ENCODE measurements at places on chromosomes 11 and 22.

GRCh38 chr22:20531404-20532201 lies 24.2 kb downstream of the MED15 start:
- no peak for DNase-seq

DNA sequence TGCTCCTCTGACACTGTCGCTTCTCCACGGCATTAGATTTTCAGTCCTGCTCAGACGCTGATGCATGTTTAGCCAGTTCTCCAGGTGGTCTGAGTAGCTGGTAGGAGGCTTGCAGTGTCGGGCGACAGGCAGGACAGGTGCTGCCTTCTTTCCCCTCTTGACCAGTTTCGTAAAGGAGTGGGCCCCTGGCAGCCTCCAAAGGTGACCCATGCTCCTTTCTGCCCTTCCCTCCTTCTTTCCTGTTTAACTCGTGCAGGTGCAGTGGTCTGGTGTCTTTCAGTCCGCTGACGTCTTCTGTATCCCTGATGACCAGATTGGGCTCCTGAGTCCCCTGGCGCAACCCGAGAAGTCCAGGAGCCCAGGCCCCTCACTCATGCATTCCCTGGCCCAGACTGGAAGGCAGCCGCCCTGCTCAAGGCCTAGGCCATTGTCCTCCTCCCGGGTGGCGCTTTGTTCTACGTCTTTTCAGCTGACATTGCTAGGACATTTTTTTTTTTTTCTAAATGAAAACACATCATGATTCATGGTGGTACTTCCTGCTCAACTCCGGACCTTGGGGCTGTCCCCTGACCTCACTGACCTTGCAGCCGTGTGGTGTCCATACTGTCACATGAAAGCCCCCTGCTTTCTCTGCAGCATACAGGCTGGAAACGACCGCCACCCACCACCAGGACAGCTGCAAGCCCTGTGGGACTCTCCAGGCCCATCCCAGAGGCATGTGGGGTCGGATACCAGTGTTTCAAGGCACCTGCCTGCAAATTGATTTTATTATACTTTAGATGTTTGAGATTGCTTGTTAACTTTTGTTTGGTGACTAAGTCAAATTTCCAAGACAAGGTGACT lies 25.5 kb upstream of the TXNRD2 start:
- no peak for DNase-seq

DNA sequence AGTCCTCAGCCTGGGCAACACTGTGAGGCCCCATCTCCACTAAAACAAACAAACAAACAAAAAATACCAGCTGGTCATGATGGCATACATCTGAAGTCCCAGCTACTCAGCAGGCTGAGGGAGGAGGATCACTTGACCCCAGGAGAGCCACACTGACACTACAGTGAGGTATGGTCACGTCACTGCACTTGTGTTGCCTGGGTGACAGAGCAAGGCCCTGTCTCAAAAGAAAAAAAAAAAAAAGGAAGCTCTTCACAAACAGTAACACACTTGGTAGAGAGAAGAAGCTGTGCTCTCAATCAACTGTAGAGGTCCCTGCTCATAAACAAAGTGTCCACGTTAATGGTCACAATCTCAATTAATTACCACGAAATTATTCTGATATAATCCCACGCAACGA lies 401.6 kb upstream of the CCDC90B start:
- no peak for DNase-seq

DNA sequence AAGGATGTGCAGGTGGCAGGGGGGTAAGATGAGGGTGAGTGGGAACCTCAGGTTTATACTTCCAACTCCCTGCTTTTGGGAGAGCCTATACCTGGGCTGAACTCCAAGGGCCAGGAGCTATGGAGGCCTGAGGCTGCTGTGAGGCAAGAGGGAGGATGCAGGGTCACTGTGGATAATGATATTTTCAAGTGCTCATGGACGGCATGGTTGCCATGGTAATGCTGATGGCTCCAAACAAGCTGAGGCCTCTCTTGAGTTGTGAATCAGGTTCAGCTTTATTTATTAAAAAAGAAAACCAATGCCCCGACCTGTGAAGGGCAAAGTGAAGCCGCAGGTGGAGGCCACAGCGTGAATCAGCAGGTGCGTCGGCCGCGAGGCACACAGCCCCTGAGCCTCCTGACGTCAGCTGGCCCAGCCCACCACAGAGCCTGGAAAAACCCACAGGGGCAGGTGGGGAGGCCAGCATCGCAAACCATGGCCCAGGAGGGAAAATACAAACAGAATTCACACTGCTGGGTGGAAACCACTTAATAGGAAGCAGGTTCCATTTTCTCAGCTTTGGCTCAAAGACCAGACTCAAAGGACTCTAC lies 17.4 kb upstream of the CREB3L1 start:
- DNase-seq: no peak

DNA sequence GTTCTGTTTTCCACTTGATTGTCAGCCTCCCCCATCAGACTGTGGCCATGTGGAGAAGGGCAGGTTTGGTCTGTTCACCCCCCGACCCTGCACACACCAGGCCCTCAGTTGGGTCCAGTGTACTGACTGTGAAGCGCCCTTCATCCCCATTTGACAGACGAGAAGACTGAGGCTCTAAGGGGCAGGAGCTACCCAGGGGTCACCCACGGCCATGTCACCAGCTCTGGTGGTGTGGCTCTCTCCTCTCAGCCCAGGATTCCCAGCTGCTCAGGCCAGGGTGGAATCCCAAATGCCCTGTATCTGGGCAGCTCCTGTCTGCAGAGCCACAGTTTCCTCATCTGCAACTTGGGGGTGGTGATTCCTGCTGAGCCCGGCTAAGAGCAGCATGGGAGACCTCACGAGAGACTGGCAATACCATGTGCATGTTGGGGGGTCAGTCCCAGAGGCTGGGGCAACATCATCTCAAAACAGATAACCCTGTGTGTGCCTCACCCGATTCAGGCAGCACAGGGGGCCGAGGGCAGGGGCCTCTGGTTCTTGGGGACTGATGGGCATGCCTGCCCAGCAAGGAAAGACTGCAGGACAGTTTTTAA lies 46.6 kb downstream of the MN1 start:
- DNase-seq: no peak

- no peak for DNase-seq
These were observed 40.4 kb upstream of the ETS1 start for GRCh38 chr11:128627666-128628324.

DNA sequence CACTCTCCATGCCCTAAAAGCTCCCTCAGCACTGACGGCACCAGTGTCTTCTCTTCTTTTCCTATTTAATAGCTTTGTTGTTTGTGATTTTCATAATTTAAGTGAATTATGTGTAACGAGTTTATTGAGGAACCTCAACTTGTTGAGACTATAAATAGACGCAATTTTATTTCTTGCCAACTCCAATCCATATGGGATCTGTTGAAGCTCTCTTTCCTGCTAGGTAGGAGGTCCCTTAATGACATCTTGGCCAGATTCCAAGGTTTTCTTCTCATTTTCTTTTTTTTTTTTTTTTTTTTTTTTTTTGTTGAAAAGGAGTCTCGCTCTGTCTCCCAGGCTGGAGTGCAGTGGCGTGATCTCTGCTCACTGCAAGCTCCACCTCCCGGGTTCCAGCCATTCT lies 14.2 kb downstream of the RTL6 start:
- DNase-seq: no peak

- DNase-seq: no peak
These were observed 114.3 kb upstream of the CSNK2A3 start for GRCh38 chr11:11467312-11467711.

DNA sequence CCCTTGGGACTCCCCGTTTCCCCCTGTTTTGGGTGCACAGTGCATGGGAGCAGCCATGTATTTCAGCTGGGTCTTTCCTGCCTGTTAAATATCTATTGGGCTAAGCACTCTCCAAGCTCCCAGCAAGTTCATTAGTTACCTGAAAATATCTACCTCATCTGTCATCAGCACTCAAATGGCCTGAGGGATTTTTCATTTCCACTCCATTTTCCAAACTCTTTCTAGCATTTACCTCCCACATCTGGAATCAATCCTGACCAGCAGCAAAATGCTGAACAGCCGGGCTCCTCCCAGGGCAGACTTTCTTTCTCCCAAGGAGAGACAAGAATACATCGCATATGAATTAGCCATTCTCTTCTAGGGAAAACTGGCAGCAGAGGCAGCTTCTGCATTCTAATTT lies 273.5 kb upstream of the MPPED2 start:
- no peak for DNase-seq

DNA sequence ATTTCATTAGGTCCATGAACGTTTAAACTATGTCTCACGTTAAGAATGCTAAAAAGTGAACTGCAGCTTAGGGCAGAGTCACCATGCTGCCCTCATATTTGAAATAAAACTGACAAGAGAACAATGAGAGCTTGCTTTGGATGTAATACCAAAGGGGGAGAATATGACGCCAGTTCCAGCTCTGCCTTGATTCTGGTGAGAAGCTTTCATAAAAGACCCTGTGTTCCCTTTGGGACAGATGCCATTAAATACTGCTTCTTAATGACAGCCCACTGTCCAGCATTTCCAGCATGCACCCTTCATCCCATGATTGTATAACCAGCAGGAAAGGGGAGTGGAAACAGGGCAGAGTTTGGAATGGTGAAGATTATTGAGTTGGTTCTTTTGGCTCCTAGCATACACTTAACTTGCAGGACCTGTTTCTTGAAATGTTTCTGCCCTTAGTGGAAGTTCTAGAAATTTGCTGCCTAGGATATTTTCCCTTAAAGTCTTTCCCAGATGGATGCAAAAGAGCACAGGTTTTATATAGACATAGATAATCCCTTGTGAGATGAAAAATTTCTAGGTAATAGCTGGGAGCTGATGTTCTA lies 139.3 kb upstream of the LDLRAD3 start:
- no peak for DNase-seq

- DNase-seq: no peak
These were observed 99.5 kb downstream of the BCR start for GRCh38 chr22:23279781-23280180.

DNA sequence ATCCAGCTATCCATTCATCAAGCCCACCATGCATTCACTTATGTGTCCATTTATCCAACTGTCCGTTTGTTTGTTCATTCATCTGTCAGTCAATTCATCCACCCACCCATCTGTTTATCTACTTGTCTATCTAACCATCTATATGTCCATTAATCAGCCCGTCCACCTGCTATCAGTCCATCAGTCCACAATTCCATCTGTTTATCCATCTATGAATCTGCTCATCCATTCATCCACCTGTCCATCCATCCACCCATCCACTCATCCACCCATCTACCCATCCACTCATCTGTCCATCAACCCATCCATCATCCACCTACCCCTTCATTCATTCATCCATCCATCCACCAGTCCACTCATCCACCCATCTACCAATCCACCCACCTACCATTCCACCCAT lies 970 bp upstream of the SPI1 start:
- DNase-seq: no peak

- no peak for DNase-seq
These were observed 49.5 kb downstream of the LGR4 start for GRCh38 chr11:27423125-27423524.

GRCh38 chr11:16612566-16613261 lies 125.7 kb upstream of the C11orf58 start:
- DNase-seq: no peak

- no peak for DNase-seq
These were observed 2.1 kb downstream of the VSIG2 start for GRCh38 chr11:124749912-124750311.

GRCh38 chr11:88480223-88480622 lies 142.7 kb upstream of the CTSC start:
- no peak for DNase-seq

All from T follicular helper cell (primary cell).